Muscle of arm (tissue), 14 donors: ENCODE measurements at places on chromosomes 5 and 9.

DNA sequence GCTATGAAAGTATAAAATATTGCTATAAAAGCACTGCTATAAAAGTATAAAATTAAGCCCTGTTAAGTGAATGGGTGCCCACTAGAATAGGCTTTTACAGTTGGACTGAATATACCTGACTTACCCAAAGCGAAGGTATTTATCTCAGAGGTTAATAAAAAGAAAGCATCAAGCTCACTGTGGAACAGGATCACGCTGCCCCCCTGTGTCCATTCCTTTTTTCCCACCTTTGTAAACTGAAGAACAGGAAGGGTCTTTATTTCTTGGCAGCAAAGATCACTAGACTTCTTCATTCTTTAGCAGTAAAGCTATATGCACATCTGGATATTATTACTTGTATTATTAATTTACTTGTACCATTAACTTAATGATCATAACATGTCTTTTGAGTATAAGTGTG lies 22.1 kb upstream of the PLPP6 start:
- no peak for DNase-seq

GRCh38 chr5:126437721-126438120 lies 14.5 kb downstream of the GRAMD2B start:
- DNase-seq, result no peak

GRCh38 chr9:129078691-129079503 lies 2.0 kb upstream of the DOLPP1 start:
- DNase-seq, result no peak

- no peak for DNase-seq
Measured at GRCh38 chr5:168072665-168073064, 218.8 kb upstream of the WWC1 start.

DNA sequence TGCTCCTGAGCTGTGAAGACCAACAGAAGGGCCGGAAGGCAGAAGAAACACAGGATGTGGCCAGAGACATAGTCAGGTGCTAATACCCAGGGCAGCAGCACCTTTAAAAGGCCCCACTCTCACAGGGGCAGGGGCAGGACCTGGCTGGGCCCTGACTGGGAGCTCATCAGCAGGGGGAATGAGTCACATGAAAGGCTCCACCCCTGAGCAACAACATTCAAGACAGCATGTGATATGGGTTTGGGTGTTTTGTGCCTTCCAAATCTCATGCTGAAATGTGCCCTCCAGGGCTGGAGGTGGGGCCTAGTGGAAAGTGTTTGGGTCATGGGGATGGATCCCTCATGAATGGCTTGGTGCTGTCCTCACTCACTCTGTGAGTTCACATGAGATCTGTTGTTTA lies 181.7 kb downstream of the ERCC6L2 start:
- no peak for DNase-seq

GRCh38 chr5:1707467-1707866 lies 92.2 kb downstream of the MRPL36 start:
- DNase-seq, result no peak

GRCh38 chr9:109342878-109343277 lies 22.0 kb upstream of the EPB41L4B start:
- DNase-seq, result no peak

DNA sequence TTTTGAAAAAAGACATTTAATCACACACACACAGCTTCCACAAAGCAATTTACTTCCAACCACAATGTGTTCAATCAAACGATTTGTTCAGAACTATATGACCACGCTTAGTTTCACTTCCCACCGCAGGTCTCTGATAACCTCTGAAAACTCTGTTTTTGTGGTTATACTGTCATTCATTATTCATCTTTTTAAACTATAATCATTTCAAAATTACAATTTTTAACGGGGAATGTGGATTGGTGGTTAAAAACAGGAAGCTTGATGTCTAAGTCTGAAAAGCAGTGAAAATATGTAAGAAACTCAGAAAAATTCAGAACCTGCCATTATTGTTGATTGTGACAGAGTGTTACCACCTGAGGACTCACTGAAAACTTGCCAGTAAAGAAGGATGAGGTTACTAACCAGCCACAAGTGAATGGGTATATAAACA lies 12.7 kb upstream of the TMEM174 start:
- no peak for DNase-seq

DNA sequence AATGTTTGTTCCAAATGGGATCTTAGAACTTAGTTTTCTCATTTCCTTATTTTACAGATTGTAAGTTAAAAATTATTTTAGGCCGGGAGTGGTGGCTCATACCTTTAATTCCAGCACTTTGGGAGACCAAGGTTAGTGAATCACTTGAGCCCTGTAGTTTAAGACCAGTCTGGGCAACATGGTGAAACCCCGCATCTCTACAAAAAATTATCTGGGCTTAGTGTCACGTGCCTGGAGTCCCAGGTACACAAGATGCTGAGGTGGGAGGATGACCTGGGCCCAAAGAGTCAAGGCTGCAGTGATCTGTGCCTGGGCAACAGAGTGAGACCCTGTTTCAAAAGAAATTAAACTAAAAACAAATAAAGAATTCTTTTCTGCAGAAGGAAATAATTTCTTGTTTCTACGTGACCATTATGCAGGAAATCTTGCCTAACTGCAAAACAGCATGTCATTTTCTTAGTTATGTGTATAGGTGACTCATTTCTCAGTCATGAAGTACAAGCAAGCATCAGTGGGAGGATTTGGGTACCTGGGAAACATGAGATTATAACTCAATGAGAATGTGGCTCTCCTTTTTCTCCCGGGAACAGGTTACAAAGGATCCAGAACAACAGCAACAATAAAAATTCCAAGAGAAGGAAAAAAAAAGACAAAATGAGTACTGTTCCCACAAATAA lies 375.1 kb upstream of the ST8SIA4 start:
- no peak for DNase-seq
